ENCODE measurements at places on chromosomes 1 and 21. TPM values are rescaled to one million over a fixed set of nuclear protein-coding genes. Genes with fewer than 3 reads are reported as not detected.

Gene DYNLT4
- total RNA-seq = 0.32 TPM

Gene LCE2D
- not detected for total RNA-seq

Gene KRTAP11-1
- total RNA-seq = not detected

Gene FCRL5
- not detected for total RNA-seq

Gene GUCA2A
- not detected for total RNA-seq

Gene MOV10
- 69.7 TPM for total RNA-seq

Gene FCRLB
- total RNA-seq = 0.97 TPM

Gene PTPRU
- total RNA-seq = 7.6 TPM

Gene LRRC53
- total RNA-seq = not detected

Gene SLC16A4
- total RNA-seq = 0.65 TPM

Gene ZNF436
- 27.4 TPM for total RNA-seq

Gene SYT14
- 0.32 TPM for total RNA-seq

Gene LCE2C
- not detected for total RNA-seq
